ENCODE measurements at places on chromosomes 7 and 10.

DNA sequence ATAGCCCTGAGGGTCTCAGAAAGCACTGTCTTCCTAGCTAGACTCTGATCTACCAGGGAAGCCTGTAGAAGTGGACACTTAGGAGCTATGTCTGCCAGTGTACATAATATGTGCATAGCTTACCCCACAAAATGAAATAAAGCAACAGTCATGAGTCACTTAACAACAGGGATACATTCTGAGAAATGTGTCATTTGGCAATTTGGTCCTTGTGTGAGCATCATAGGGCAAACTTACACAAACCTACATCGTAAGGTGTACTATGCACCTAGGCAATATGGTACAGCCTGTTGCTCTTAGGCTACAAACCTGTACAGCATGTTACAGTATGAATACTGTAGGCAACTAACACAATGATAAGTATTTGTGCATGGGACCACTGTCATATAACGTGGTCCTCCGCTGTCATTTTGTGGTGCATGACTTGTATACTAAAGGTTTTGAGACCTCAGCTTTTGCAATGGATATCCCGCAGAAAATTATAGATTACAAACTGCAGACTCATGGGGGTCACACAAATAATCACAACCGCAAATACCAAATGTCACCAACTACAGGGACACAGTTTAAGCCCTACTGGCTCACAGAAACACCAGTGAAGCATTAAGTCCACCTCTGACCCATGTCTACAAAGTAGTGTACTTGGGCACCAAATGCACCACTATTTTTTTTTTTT is 1.7 kb downstream of the URGCP start:
- no peak for DNase-seq

DNA sequence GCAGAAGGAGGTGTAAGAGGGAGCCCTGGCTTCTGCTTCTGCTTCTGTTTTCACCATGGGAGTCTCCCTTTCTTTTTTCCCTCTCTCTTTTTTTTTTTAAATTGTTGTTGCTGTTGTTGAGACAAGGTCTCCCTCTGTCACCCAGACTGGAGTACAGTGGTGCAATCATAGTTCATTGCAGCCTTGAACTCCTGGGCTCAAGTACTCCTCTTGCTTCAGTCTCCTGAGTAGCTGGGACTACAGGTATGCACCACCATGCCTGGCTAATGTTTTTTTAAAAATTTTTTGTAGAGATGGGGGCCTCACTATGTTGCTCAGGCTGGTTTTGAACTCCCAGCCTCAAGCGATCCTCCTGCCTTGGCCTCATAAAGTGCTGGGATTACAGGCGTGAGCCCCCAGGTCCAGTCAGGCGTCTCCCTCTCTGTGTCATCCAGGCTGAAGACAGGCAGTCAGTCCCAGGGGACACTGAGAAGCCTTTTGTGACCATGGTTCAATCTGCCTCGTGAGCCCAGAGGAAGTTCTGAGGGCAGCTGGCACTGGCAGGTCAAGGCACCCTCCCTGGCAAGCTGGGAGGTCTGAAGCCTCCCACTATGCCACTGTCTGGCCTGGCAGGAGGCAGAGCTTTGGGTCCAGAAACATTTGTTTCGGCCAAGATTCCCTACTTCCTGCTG is 33.6 kb upstream of the NPFFR1 start:
- DNase-seq = no peak

- no peak for DNase-seq
Measured at GRCh38 chr10:62130948-62131347, 137.7 kb downstream of the RTKN2 start.

DNA sequence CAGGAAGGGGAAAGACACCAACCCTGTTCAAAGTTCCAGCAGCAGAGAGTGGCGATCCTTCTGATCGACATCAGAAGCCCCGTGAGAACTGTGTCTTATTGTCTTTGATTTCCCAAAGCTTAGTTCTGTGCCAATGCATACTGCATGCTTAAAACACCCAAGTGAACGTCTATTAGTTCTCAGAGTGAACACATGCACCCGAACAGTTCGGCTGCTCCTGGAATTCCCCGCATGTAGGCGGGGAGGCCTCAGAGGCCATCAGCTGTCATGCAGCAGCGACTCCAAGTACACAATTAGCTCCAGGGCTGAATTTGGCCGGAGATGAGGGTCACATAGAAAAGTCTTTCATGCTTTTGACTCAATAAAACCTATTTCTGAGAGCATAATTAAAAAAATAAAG is 276.9 kb downstream of the ZMYND11 start:
- no peak for DNase-seq

DNA sequence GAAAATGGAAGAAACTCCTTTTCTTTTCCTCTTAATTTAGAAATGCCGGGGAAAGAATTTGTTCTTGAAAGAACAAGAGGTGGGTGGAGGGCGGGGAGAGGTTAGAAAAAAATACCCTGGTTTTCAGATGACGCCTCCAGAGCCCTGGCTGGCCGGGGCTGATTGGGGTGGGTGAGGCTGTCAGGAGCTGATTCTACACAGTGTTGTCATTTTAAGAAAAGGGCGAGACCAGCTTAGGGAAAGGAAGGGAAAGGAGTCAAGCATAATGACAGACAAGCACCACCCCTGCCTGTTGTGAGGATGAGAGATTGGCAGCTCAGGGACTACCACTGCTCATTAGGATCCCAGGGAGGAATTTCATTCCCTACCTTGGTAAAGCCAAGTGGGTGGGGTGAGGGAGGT is 9.9 kb upstream of the FAM180A start:
- DNase-seq = no peak

GRCh38 chr10:132270721-132271457 is 36.9 kb downstream of the STK32C start:
- peak; percentile 6 for DNase-seq

- DNase-seq = no peak
Measured at GRCh38 chr7:136325027-136325426, 347.9 kb upstream of the MTPN start.

DNA sequence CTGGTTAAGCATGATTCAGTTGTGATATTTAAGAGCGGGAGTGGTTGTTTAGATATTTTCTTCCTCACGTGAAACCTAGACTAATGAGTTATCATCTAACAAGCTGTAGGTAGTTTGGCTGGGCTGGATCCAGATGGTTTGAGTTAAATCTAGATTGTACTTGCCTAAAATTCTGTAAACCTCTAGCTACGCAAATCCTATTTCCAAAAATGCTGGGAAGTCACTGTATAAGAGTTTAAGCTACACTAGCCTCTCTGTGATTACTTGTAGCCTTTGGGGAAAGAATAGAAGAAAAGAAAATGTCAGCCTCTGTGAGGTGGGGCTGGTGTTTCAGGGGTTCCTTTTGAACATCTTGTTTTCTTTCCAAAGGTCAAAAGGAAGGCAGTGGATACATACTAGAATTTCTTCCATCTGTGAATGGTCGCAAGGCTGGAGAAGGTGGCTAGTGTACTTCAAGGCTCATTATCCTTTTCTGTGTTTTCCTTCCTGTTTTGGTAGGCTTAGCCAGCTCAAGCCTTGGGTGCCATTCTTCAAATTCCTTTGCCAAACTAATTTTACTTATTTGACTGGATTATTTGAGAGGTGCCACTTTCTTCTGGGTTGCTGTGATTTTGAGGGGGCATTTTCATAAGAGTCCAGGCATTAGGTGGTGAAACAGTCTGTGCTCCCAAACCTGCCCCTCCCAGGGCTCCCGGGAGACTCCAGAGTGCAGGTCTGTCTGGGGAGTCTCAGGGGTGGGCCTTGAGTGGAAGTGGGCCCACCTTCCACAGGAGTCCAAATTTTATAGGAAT is 5.2 kb upstream of the EN2 start:
- DNase-seq = no peak

GRCh38 chr10:83301732-83302131 is 837.6 kb upstream of the GHITM start:
- no peak for DNase-seq

All from activated CD8-positive, alpha-beta memory T cell treated with anti-CD3 and anti-CD28 coated beads, Interleukin-2, amount 50 U/mL, for 4 hours (primary cell).